Stimulated activated naive CD4-positive, alpha-beta T cell treated with Interleukin-2 at 50 U/mL for 16 hours (primary cell): ENCODE measurements at places on chromosomes 16 and 17.
A peak's percentile ranks its signal among the peaks of the same experiment; 100 is the strongest.

DNA sequence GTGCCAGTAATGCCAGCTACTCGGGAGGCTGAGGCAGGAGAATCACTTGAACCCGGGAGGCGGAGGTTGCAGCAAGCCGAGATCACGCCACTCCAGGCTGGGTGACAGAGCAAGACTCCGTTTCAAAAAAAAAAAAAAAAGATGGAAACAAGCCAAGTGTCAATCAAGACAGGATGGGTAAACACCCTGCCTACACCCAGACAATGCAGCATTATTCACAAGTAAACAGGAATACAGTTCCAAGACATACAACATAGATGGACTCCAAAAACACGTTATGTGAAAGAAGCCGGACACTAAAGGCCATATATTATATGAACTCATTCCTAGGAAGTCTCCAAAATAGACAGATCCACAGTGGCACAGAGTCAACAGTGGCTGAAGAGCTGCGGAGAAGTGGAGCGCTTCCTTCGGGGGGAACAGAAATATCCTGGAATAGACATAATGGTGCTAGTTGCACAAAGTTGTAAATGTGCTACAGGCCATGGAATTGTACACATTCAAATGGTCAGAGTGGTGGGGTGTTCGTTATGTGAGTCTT, 33.9 kb downstream of the ANKRD11 start:
- DNase-seq = no peak

DNA sequence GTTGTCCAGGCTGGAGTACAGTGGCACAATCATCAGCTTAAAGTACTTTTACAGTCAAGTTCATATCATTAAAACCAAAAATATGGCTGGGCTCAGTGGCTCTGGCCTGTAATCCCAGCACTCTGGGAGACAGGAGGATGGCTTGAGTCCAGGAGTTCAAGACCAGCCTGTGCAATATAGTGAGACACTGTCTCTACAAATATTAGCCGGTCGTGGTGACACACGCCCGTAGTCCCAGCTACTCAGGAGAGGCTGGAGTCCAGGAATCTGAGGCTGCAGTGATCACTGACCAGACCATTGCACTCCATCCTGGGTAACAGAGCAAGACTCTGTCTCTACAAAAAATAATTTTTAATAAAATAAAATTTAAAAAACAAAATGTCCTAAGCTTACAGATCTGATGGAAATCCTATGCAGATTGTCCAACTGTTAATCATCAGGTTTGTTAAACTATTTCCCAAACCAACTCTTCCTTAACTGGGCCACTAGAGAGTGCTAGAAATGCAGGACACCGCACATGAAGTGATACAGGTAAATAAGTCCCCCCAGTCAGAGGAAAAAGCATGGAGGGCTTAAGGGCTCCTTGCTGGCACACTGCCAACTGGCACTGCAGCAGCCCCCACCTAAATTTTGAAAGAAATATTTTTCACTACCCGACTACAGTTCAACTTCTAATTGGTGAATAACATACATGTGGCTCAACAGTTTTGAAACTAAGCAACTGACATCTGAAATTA, 2.8 kb downstream of the USP22 start:
- peak; percentile 7 for DNase-seq

GRCh38 chr17:65888649-65889048, 303.3 kb downstream of the CEP112 start:
- no peak for DNase-seq

GRCh38 chr17:17354560-17355349, 51.6 kb downstream of the NT5M start:
- peak; percentile 50 for DNase-seq

DNA sequence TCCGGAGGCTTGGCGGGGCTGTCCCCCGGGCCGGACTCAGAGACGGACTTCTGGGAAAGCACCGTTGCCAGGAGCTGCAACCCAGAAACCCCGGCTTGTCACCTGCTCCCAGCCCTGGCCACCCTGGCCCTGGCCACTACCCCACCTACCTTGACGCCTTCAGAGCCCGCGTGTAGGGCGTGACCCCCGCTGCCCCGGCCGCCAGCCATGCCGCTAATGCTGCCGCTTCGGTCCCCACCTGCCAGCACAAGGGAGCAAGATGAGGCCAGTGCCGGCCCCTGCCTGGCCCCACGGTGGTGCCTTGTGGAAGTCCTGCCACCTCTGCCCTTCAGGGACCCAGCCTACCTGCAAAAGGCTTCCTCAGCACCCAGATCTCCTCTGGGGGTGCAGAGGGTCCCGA, 11.4 kb downstream of the CASKIN1 start:
- DNase-seq = no peak

DNA sequence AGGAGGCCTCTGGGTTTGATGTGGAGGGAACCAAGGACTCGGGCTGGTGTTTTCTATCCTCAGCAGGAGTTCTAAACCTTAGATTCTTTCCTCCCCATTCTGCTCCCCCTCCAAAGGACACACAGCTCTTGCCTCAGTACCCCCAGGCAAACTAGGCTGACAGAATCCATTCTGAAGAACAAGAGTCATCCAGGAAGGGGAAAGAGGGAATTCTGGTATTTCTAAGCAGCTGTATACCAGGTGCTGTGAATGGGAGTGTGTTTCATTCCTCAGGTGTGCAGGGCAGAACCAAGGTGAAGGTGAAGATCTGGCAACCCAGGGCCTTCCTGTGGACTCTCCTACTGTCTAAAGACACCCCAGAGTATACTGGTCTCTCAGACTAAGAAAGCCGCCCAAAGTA, 4.1 kb downstream of the INPP5K start:
- DNase-seq = no peak

- no peak for DNase-seq
Measured at GRCh38 chr17:75874323-75875181, 3.8 kb downstream of the TRIM47 start.

- DNase-seq = no peak
Measured at GRCh38 chr16:83685615-83686165, 122.1 kb upstream of the HSBP1 start.

DNA sequence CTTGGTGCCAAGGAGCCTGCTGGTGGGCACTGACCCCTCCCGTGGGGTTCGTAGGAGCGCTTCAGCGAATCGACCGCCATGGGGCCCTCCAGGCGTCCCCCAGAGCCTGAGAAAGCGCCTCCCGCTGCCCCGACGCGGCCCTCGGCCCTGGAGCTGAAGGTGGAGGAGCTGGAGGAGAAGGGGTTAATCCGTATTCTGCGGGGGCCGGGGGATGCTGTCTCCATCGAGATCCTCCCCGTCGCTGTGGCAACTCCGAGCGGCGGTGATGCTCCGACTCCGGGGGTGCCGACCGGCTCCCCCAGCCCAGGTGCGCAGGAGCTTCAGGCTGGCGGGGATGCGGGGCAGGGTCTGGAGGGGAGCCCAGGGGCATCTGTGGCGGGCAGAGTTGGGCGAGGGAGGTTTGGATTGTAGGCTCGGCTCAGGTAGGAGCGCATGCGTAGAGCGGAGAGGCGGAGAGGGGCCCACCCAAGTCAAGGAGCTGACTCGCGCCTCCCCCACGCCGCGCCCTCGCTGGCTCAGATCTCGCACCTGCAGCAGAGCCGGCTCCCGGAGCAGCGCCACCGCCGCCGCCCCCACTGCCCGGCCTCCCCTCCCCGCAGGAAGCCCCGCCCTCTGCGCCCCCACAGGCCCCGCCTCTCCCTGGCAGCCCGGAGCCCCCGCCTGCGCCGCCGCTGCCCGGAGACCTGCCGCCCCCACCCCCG, 19.8 kb downstream of the FMNL1 start:
- no peak for DNase-seq

DNA sequence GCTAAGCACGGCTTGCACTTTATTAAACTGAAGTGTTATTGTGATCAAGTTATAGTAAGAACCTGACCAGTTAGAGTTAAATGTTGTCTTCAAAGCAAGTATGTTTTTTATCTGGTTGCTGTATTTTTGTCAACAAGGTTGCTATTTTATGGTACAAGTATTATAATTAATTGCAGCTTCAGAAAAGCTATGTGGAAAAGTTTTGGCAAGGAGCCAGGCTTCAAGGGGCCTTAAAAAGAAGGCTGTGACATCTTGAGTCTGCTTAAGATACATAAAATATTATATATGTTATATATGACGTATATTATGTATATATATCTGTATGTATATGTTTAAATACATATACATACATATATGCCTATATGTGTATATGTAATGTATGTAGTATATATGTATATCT, 1461.2 kb upstream of the CDH8 start:
- no peak for DNase-seq

DNA sequence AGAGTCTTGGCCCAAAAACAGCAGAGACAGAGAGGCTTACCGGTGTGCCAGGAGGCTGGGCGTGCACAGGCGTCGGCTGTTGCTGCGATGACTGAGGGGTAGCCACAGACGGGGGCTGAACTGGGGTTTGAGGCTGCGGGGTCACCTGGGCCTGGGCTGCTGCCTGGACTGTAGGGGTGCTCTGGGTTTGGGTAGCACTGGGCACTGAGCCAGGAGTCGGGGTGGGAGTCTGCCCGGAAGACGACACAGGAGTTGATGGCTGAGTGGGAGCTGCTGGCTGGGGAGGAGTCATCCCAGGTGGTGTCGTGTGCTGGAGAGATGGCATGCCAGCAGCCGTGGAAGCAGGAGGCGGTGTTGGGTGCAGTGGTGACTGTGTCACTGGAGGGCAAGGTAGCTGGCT, 53.2 kb upstream of the TRAP1 start:
- DNase-seq = no peak

DNA sequence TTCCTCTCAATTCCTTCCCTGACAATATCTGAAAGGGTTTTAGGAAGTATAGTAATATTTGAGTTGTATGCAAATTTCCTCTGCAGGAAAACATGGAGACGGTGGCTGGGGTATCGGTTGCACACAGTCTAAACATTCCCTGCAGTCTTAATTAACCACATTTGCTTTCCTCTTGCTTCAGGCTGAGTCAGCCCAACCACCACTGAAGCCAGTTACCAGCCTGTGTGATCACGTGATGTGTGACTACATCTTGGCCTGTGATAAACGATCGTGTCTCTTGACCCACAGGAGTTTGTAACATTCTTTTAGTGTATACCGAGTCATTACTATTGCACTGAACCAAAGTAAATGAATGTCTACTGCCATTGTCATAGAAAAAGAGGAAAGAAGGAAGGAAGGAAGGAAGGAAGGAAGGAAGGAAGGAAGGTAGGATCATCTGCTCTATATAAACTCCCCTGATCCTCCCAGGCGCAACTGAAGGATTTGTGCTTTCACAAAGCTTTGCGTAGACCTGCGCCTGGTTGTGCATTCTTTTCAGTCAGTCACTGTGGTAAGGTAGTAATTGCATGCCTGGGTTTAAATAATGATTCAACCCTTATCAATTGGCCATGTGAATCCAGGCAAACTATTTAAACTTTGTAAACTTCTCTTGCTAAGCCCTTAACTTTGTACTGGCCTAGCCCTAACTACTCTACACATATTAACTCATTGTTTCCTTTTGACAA, 280.6 kb upstream of the SALL1 start:
- no peak for DNase-seq

DNA sequence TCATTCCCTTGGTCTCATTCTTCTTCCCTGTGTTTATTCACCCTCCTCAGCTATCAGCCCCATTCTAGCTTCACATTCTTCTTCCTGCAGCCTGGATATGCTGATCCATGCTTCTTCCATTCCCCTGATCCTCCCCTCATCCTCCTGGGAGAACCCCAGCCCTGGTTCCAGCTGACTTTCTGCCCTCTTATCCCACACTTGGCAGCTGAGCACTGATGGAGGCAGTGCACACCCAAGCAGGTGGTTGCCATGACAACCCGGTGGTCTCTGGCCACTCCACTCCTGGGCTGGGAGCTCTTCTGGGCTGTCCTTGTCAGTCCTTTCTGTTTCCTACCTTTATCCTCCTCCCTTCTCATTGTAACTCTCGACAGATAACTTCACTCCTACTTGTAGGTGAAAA, 16.7 kb upstream of the TUBG2 start:
- no peak for DNase-seq

GRCh38 chr17:72829883-72830282, 262.6 kb downstream of the SLC39A11 start:
- no peak for DNase-seq

- no peak for DNase-seq
Measured at GRCh38 chr16:4017807-4018206, 98.4 kb downstream of the ADCY9 start.

GRCh38 chr16:4940719-4941118, 3.8 kb upstream of the PPL start:
- DNase-seq = no peak

GRCh38 chr17:10842658-10843057, 4.8 kb upstream of the PIRT start:
- DNase-seq = no peak

DNA sequence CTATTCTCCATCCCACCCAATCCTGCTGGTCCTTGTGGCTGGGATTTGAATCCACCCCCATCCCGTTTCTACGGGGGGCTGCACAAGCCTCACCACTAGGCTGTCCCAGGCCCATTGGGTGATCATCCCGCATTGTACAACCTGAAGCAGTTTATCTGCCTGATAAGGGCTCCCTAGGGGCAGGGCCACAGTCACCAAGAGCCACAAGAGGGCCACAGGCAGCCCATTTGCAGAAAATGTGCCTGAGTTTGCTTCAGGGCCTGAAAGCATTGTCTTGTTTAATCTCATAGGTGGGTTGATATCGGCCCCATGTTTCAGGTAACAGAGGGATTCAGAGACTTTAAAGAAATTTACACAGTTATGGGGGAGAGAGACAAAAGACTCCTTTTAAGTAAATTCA, 245.0 kb downstream of the CPPED1 start:
- DNase-seq = no peak

- no peak for DNase-seq
Measured at GRCh38 chr16:50354629-50355456, 13.9 kb downstream of the BRD7 start.

- no peak for DNase-seq
Measured at GRCh38 chr17:37493249-37494027, 3.7 kb downstream of the DUSP14 start.

GRCh38 chr17:39195568-39196160, 1.8 kb downstream of the CACNB1 start:
- no peak for DNase-seq

DNA sequence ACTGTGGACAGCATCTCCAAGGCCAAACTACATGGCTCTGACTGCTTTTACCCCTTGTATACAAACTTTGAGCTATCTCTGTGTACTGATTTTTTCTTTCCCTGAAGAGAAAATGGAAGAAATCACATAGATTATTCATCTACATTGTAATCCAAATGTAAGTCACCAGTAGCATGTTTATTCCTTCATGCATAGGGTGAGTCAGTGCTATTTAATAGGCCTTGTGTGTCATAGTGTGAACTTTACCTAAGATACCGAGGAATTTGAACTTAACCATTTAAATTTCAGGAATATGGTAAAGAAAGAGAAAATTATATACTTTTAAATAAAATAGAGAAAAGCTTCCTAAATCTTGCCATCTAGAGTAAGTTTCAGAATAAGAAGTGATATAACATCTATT, 16.5 kb downstream of the PHKB start:
- no peak for DNase-seq
